Posterior cingulate gyrus (tissue), 11 donors: ENCODE measurements at places on chromosomes 13 and 19.

DNA sequence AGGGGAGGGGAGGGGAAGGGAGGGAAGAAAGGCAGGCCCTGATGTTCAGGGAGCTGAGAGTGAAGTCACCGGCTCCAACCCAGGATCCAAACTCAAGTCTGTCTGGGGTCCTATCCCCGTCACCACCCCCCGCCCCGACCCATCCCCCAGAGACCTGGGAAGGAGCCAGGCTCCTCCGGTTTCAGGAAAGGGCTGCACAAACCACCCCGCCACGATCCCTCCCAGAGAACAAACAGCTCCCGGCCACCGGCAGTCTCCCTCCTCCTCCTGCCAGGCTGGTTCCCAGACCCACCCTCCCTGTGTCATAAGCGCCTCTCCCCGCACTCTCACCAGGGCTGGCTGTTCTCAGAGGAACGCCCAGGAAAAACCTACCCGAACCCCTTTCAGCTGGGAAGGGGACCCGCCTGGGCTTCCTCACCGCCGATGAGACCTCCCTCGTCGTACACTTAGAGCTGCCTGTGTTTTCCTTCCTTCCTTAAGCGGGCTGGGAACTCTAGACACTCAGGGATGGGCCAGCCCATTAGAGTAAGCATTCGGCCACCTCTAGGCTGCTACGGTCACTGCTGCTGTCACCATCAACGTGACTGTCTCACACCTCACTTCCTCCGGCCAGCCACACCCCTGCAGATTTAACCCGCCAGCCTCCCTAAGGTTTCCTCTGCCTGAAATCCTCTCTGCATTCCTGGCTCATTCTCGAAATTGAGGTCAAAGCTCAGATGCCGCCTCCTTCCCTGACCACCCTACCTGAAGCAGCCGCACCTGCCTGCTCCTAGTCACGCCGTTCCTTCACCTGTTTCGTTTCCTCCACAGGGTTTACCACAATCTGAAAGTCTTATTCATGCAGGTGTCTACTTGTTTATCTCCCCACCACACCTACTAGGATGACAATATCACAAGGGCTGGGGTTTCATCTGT lies 6.3 kb upstream of the RDH13 start:
- no peak for DNase-seq

DNA sequence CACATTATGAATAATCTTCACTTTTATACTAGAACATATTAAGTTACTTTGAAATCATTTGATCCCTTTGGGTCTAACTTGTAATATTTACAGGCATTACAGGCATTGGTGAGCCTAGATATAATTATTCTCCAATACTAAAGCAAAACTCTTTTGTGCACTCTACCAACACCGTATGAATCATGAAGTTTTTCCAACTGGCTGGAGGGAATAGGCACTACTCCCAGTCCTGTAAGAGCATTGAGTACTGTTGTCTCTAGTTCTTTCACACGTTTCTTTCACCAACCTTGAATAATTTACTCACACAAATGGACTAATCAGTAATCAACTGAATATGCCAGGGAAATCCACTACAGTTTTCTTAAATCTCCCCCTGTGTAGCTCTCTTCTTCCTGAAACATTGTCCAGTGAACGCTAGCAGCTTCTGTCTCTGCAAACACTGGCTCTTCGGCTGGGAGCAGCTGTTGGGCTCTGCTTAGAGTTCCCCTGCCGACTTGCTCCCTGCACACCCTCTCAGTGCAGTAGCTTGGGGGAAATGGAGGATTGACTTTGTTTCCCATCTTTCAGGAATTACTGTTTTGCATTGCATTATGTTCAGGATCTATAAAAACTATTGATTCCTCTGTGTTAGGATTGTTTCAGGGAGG lies 476.7 kb downstream of the RFC3 start:
- no peak for DNase-seq

- DNase-seq: no peak
These were observed 21.2 kb downstream of the SAFB start for GRCh38 chr19:5644037-5644436.

- no peak for DNase-seq
These were observed 1.9 kb upstream of the ZNF628 start for GRCh38 chr19:55474269-55475265.

DNA sequence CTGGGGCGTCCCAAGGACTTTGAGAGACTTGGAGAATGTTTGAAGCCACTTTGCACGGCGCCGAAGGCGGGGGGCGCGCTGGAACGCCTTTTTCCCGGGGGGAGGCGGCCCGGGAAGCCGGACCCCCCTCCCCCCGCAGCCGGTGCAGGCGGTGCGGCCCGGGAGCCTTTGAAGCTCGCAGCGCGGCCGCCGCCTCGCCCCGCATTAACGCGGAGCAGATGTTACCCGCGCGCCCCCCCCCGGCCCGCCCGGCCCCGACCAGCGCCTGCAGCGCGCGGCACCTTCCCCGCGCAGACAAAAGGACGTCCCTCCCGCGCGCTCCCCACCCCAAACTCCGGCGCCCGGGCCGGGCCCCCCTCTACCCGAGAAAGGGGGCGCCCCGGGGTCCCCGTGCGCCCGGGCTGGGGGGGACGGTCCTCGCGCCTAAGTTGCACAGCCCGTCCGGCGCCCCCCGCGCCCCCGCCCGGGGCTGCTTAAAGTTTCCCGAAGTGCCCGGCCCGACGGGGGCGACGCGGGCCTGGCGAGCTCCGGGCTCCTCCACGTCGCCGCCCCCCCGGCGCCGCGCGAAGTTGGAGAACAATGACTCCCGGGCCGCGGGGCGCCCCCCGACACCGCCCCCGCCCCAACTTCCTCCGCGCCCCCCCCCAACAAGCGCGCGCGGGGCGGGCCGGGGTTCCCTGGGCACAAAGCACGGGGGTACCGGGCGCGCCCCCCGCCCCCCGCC lies 685 bp downstream of the TCF3 start:
- DNase-seq: no peak

DNA sequence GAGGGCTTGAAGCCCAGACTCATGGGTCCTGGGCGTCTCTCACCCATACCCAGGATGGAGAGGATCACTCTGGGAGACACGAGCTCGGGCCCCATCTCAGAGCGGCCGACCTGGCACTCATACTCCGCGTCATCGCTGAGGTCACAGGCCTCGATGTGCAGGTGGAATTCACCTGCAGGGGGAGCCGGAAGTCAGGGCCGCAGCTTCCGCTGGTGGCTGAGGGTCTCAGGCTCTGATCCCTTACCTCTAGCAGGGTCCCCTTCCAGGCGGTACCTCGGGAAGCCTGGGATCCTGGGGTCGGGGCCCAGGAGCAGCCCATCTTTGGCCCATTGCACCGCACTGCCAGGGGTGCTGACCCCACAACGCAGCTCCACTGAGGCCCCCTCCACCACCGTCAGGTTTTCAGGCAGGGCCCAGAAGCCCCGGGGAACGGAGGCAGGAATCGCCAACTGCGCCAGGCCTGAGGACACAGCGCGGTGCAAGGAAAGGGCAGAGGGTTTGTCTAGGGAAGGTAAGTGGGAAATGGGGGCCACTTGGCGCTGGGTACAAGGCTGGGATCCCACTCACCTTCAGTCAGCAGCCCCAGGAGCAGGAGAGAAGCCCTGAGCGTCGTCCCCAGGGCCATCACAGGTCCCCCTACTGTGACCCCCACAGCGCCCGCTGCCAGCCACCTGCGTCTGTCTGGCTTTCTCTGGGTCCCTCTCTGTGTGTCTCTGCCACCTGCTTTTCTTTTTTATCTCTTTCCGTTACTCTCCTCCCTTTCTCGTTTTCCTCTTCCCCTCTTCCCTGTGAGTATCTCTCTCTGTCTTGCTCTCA lies 883 bp downstream of the NPHS1 start:
- no peak for DNase-seq

DNA sequence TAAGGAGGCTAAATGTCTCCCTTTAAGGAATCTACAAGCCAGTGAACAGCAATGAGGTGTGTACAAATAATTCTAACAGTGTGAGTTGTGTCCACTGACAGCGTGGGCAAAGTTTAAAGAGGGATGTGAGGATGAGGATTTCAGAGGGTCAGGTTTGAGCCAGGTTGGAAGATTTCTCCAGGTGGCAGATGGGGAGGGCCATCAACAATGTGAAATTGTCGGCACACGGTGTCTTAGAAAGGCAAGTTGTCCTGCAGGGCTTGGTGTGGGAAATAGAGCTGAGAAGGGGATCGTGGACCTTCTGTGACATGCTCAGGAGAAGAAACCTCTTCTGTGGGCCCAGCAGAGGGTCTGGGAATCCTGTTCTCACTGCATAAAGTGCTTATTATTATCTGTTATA lies 52.1 kb downstream of the ATP8A2 start:
- DNase-seq: no peak
